IPS DF 19.7 (cell line): ENCODE measurements at places on chromosomes 4 and X.

- DNase-seq: no peak
Observed at GRCh38 chr4:37666625-37667071, 19.5 kb downstream of the RELL1 start.

GRCh38 chr4:123468479-123469031, 72.0 kb downstream of the SPRY1 start:
- DNase-seq: no peak

DNA sequence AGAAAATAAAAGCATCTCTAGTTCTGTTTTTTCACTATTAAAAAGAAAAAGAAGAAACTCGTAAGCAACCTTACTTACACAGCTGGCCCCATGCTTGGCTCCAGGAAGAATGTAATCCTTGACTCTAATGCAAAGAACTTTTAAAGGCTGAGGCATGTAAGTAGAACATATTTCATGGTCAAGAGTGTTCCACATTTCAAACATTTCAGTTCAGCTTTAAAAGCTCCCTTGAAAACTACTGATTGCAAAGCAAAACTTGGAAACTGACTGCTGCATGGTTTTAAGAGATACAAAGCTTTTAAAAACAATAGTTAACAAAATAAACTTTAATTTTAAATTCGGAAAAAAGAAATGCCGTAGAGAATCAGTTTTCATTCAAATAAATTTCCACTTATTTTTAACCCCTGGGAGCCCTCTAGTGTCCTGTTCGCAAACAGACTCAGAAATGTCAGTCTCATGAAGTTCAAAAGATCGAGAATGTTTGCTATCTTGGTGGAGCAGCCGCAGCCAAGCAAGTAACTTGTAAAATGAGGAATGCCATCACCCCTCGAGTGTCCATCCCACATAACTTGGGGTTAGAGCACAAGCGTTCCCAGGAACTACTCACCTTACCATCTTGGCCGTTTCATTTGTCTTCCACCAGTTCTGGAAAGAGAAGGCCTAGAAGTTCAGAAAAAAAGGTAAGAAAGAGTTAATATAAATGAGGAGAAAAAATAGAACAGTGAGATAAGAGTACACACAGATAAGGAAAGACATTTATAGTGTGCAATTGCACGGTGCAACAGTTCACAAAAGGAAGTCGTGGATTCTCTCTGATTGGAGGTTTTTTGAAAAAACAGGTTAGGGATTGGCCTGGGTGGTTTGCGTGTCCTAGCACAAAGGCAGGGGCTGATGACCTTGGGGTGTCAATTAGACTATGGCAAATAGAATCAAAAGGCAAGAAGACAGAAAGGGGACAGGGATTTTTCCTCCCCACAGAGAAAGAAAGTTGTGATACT, at the start of gene GASK1B:
Gene GASK1B (minus strand): TSS at position 765 of the 998 bp plus-strand sequence. CDS start 1,650 bp downstream, outside the sequence.
- DNase-seq: peak; percentile 23

DNA sequence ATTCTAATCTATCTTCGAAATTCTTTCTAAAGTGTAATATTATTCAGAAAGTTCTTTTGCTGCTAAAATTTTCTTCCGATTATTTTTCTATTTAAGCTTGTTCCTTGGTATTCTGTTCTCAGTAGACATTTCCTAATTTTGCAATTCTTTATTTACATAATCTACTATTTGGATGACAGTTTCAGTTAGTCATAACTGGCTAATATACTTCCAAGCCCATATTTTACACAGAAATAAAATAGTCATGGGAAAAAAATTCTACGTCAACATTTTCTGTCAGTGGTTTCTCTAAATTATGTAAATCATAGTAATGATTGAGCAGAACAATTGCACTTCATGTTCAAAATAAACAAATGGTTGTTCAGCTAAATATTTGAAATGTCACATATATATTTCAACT, 178.0 kb upstream of the ANKRD50 start:
- no peak for DNase-seq

DNA sequence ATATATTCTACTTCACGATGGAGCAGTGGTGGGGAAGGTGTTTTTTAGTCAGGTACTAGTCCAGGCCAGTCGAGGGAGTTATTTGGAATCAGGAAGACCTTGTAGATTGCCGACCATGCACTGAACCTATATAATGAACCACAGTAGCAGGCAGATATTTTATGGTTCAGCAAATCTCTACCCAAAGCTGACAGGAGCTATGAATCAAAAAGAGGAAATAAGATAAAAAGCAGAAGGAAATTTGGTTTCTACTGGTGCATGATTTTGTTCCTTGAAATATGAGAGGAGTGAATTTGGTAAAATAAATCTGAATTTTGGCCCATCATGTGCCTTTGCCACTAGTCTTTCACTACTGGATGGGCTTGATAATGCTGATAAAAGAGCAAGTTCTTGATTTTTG, 924.3 kb upstream of the DIAPH2 start:
- DNase-seq: no peak

GRCh38 chr4:186015212-186015817, 53.6 kb upstream of the TLR3 start:
- DNase-seq: no peak

DNA sequence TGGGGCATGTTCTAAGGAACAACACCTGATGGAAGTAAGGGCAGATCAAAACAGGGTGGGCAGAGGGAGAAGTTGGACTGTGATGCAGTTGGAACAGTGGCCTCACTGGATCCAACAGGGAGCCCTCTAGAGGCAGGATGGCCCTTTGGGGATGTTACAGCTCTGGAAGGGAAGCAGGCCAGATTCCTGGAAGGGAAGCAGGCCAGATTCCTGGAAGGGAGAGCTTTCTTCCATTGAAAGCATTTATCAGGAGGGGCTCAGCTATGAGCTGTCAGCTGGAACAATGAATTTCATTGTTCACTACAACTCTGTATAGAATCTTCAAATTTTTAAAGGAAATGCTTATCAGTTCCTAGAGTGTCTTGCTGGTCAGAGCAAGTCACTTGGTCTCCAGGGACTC, 17.7 kb downstream of the IL15 start:
- DNase-seq: no peak

- DNase-seq: no peak
Observed at GRCh38 chr4:137608085-137608484, 75.8 kb upstream of the PCDH18 start.

DNA sequence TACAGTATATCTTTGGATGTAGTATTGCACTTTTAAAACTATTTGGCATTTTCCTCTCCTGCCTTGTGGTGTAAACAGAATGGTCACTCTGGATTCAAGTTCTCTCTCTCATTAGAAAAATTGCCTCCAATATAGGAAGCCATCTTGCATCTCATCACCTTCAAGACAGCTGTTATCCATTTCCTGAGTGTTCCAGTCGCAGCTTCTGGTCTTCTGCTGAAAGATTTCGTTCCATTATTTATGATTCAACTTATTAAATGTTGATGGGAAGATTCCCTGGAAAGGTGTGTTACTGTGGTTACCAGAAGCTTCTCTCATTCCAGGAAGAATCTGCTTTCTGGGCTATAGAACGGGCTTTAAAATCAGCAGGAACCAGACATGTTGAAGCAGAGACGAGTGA, 568.3 kb upstream of the SLIT2 start:
- no peak for DNase-seq

GRCh38 chr4:185165605-185166063, 22.6 kb downstream of the SLC25A4 start:
- DNase-seq: no peak

DNA sequence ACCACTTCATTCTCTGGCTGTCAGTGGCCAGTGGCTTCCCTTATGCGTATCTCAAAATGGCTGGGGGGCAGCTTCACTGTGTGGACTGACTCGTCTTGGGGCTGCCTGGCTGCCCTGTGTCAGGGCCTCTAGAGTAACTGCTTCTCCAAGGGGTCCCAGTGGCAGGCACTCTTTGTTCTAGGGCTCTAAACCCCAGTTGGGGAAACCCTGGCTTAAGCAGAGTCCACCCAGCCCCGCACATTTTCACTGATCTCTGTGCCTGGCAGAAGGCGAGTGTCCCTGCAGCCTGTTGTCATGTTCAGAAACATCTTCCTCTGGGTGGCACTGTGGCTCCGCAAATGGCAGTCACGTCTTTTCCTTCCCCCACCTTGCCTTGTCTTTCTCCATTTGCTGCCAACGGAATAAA, 59.7 kb downstream of the NBDY start:
- DNase-seq: no peak

- no peak for DNase-seq
Observed at GRCh38 chr4:22573641-22574040, 57.8 kb upstream of the ADGRA3 start.

GRCh38 chr4:63361628-63362027, 1047.6 kb downstream of the TECRL start:
- no peak for DNase-seq

- DNase-seq: no peak
Observed at GRCh38 chr4:185911556-185912064, 99.6 kb upstream of the SORBS2 start.

DNA sequence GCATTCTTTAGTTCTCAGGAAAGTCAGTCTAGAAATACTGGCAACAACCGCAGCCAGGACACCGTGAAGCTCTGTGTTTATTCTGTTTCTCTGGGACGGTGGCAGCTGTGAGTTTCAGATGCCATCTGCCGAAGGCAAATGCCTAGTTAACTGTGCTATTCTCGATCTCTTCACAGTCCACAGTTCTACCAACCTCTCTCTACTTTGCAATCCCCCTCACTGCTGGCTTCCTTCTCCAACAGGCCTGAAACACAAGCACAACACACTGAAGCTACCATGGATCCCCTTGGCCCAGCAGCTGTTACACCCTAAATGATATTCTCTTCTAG, 118.8 kb downstream of the ZNF827 start:
- DNase-seq: no peak

DNA sequence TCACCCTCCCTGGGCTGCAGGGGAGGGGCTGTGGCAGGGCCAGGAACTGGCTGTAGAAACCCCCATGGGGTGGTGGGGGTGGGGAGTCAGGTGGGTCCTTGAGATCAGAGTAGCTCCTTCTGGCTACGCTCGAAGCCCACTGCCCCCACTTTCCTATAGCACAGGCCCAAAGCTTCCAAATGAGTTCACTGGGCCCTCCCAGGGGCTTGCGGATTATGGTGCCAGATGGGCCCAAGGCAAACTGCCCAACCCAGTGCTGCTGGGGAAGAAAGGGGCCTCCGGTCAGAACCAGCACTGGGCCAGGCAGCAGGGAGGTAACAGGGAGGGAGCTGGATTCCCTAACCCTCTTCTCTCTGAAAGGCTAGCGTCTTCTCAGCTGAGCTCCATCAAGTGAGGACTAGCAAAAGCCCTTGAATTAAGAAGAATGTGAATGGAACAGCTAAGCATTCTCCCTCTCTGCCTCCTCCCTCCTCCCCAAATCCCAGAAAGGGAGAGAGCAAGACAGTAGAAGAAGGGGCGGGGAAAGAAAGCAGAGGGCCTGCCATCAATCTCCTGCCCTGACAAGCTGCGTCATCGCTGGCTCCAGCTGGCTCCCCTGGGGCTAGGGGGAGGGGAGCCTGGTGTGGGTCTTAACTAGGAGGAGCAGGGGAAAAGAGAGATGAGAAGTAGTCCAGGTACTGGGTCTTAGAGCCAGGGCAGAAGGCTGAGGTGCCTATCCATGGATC, 34.7 kb downstream of the FRMPD3 start:
- no peak for DNase-seq

- DNase-seq: no peak
Observed at GRCh38 chr4:5200513-5200912, 149.2 kb downstream of the STK32B start.

GRCh38 chrX:39930786-39931528, 166.8 kb downstream of the BCOR start:
- DNase-seq: no peak

DNA sequence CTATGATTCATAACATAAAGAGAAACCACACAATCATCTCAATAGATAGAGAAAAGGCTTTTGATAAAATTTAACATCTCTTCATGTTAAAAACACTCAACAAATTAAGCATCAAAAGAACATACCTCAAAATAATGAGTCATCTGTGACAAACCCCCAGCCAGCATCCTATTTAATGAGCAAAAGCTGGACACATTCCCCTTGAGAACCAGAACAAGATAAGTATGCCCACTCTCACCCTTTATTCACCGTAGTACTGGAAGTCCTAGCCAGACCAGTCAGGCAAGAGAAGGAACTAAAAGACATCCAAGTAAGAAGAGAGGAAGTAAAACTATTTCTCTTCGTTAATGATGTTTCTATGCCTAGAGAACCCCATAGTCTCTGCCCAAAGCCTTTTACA, 507.2 kb downstream of the PABPC4L start:
- DNase-seq: no peak

DNA sequence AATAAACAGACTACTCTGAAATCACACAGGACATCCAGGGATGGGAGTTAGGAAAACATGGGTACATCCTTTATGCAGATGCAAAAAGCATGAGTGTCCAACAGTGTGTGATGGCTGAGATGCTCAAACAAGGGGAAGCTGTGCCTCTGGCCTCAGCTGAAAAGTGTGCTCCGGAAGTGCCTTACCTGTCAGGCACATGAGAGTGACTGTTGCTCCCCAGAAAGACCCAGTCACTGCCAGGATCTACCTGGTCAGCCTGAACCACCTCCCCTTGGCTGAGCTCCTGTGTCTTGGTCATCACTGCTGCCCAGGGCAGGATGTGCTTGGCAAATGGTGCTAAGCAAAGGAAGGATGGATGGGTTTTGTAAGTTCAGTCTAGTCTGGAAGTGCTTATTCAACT, 4.0 kb downstream of the PPP2R2C start:
- no peak for DNase-seq

DNA sequence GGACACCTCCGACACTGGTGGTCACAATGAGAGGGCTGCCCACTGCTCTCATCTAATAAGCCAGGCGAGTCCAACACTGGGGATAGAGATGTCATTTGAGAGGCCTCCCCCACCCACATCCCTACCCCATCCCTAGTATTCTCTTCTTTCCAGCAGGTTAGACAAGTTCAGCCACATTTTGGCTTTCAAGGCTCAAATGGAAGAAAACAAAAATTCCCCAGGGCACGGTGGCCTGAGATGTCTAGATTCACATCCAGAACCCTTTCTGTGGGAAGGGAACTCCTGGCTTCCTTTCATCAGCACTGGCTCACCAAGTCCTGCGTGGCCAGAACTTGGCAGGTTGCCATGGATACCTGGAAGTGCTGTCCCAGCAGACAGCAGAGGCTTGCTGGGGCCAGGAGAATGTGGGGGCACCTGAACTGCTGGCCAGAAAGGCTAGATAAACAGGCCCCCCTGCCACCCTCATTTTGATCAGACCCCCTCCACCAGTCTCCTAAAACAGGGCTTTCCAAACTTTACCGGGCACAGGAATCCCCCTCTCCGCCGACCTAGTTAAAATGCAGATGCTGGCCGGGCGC, 1.3 kb upstream of the NYX start:
- no peak for DNase-seq
